Stimulated activated CD4-positive, alpha-beta T cell treated with anti-CD3 and anti-CD28 coated beads, Interleukin-4, amount 100 ng/mL, for 24 hours (primary cell): ENCODE measurements at places on chromosomes 7 and 10.

DNA sequence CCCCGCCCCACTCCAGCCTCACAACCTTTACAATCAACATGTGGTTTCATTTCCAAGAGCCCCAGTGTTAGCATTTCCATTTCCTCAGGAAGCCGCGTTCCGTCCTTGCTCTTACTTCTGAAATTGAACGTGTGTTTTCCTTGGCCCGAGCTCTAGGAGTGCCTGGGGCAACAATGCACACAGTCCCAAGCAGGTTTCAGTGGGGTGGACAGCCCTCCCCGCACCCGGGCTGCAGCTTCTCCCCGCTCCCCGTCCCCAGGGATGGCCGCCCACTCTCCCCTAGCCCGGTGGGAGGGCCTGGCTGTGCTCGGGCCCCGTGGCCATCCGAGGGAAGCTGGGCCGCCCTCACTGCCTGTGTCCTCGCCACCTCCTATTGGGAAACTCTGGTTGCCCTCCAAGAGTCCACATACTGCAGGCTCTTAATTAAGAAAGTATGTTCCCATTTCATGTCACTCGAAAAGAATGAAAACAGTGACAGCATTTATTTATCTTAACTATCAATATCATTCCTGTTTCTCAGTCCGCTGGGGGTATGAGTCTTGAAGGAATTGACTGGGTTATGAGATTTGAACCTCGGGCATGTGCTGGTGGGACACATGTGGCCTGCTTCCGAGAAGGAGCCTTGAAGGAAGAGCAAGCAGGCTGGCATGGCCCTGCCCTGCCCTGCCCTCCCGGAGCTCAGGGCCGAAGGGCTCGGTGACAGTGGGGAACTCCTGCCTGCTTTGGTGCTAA lies 163.8 kb downstream of the GRK5 start:
- no peak for DNase-seq

- DNase-seq = no peak
These were observed 83.6 kb upstream of the SEMA3C start for GRCh38 chr7:81002421-81002820.

- DNase-seq = no peak
These were observed 1.4 kb downstream of the PPP2R2D start for GRCh38 chr10:131902211-131902610.

DNA sequence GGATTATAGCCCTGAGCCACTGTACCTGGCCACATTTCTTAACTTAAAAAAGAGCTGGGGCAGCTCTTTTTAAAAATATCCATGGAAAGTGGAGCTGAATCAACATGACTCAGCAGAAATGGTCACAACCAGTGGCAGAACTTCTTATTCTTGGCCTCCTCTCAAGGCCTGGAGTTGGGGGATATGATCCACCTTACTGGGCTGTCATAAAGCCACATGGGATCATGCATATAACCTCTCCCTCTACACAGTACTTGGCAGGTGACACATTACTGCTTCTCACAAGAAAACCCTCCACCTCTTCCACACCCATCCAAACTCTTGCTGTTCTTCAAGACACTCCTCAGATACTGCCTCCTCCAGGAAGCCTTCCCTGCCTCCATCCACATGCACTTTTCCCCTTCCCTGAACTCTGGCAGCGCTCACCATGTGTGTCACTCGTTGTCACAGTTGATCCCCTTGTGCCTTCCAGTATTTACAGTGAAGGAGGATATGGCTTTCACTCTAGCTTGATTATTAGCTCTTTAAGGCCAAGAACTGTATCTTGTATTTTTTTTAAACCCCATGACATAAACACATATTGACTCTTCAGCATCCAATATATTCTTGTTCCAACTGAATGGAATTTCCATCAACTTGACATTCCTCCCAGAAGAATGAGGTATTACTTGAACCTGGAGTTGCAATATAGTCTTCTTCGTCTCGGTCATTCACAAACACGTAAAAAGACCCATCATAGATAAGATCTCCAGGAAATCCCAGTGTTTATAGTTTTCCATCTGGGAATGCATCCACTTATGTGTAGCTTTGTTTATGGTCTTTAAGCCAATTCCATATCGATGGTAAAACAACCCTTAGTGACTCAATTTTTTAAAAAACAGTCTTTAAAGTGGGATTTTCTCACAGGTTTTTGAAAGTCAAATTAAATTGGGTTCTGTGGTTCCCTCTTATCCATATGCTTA lies 85.5 kb downstream of the TBXAS1 start:
- no peak for DNase-seq

- no peak for DNase-seq
These were observed 20.6 kb downstream of the KLHDC10 start for GRCh38 chr7:130090745-130091532.

DNA sequence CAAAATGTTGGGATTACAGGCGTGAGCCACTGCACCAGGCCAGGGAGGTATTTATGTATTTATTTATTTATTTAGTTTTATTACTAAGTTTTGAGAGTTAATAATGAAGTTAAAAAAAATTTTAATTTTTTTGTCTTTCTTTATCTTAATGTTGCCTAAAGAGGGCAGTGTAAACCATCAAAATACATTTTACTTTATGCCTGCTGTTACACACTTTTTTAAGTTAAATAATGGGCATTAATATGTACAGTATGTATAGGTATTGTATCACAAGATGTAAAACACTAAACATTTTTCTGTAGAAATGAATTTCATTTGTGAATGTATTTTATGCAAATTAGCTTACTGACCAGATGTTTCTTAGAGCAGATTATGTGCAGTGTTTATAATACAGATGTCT lies 129.4 kb downstream of the AASS start:
- DNase-seq = no peak

GRCh38 chr7:157278791-157279724 lies 57.7 kb upstream of the DNAJB6 start:
- no peak for DNase-seq

- no peak for DNase-seq
These were observed 230.0 kb upstream of the PPP1R3A start for GRCh38 chr7:114148779-114149178.

DNA sequence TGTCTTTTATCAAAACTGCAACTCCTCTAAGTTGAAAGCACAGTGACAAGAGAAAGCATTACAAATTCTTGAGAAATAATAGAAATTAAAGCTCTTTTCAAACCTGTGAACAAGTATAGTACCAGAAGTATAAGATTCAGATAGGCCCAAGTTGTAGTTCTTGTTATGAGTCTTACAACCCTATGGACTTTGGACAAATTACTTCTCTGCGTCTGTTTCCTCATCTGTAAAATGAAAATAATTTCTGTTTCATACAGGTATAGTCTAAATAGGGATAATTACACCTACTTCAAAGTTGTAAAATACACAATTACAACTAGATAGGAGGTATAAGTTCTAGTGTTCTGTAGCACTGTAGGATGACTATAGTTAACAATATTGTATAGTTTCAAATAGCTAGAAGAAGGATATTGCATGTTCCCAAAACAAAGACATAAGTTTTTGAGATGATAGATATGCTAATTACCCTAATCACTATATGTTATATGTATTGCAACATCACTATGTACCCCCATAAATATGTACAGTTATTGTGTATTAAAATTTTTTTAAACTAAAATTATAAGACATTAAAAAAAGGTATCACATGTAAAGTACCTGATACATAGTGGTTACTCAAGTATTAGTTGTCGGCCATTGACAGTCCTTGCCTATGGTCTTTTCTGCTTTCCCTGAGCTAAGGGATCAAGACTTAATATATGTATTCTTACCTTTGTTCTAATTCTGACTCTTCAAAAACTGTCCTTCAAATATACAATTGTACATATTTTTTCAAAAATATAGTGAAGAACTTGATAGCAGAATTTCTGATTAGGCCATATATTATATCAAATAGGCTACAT lies 1.8 kb upstream of the WASL start:
- no peak for DNase-seq

GRCh38 chr10:118543714-118544400 lies 51.6 kb downstream of the PRLHR start:
- DNase-seq = peak; percentile 37

DNA sequence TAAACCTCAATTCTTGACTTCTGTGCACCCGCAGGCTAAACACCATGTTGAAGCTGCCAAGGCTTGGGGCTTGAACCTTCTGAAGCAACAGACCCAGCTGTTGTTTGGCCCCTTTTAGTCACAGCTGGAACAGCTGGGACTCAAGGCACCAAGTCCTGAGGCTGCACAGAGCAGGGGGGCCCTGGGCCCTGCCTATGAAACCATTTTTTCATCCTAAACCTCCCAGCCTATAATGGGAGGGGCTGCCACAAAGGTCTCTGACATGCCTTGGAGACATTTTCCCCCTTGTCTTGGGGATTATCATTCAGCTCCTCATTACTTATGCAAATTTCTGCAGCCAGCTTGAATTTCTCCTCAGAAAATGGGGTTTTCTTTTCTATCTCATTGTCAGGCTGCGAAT lies 31.8 kb downstream of the LMBR1 start:
- no peak for DNase-seq

DNA sequence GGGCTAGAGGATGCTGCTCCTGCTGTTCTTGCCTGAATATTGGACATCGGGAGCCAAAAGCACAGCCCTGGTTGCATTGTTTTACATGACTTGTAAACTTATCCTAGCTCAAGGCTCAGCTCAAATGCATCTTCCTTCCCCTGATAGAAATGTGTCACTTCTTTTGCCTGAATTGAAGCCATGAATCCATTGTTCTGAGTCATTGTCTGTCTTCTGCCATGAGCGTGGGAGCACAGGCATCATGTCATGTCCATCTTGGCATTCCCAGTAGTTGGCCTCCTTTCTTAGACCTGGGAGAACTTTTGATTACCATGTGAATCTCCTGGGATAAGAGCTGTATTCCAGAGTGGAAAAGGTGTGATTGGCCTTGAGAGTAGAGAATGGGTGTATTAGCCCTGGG lies 54.1 kb upstream of the OPN4 start:
- no peak for DNase-seq

GRCh38 chr7:152733286-152733934 lies 26.1 kb upstream of the ACTR3B start:
- no peak for DNase-seq

- DNase-seq = no peak
These were observed 84.5 kb downstream of the FZD1 start for GRCh38 chr7:91348711-91349110.

DNA sequence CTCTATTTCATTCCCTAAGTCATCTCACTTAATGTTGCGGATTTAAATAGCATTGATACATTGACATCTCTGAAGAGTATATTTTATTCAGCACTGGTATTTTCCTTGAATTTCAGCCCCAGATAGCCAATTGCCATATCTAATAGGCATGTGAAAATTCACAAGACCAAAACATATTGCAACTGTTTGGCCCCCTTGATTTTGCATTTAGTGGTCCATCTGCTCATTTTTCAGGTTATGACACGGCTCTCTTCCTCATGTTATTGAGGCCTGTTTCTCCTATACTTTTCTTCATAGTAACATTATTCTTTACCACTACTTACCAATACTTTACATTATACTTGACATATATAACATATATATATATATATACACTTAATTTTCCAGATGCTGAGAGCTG lies 43.7 kb downstream of the MKLN1 start:
- no peak for DNase-seq

DNA sequence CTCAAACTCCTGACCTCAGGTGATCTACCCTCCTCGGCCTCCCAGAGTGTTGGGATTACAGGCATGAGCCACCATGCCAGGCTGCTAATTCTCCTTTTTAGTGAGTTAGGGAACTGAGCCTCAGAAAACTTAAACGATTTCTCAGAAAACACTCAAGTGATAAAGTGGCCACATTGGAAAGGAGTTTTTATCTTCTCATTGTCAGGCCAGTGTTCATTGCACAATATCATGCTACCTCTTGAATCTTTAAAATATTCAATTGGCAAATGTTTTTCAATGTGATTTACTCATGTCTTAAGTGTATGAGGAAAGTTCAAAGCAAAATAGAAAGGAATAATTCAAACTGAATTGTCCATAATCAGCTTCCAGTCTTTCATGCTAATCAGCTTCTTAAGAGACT lies 80.7 kb downstream of the ITGB8 start:
- no peak for DNase-seq

DNA sequence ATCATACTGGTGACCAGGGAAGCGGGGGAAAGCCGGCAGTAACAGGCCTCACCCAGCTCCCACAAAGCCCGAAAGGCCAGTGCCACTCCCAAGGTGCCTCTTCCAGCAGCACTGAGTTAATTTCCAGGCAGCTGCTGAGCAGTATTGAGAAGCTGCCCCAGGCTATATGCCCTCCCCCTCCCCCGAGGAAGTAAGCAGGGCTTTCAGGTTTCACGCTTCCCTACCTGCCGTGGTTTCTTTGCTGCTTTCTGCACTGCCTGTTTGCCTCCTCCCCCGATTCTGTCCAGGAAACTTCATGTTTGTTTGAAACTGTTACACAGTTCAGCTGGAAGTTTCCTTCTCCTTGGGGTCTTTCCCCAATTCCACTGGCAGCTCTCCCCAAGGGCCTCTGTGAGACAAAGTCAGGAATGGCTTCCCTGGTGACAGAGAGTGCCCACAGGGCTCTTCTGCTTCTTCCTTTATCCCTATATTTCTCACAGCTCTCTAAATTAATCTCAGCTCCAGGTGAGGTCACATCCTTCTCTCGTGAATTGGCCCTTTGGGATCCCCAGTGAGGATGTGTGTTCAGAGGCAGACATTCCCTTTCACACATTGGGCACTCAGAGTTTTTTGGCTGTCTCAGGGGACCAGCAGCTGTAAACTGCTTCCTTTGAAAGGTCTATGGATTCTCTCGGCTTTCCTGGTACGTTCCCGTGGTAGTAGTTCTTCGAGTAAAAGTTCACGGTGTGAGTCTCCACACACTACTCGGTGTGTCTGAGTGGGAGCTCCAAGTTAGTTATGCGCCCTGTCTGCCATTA lies 19.4 kb downstream of the C1GALT1 start:
- peak; percentile 16 for DNase-seq

GRCh38 chr7:156158213-156158612 lies 345.9 kb upstream of the SHH start:
- DNase-seq = no peak

DNA sequence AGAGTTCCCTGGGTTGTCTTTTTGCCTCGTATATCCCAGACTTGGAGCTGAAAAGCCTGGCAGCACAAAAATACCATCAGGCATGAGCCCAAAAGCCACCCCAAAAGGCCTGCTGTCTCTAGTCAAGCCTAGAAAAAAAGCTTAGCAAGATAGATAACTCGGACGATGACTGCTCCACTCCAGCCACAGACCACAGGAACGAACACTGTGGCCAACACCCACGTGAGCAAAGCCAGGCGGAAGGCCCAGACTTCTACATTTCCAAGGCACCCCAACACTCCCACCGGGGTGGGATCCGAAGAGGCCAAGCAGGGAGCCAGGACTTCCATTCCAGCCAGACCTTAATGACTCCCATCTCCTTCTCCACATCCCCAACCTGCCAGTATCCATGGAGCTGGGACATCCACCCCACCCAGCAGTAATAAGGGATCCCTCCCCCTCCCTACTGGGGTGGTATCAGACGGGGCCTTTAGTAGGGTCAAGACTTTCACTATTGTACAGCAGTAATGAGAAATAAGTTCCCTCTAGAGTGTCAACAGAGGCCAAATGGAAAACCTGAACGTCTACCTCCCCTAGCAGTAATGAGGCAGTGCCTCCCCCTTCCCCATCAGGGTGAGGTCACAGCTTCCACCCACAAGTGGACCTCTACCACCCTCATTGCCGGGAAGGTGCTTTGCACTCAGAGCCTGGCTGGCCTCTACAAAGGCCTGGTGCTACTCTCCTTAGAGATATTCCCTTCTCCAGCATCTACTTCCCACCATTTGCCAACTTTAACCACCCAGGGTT lies 23.0 kb downstream of the PRLHR start:
- no peak for DNase-seq
